ENCODE measurements at places on chromosomes 11 and 22. TPM values are rescaled to one million over a fixed set of nuclear protein-coding genes. Genes with fewer than 3 reads are reported as not detected.

The TRIM22 gene
- total RNA-seq = 119 TPM

The NOX4 gene
- 293 TPM for total RNA-seq

The GRIK4 gene
- total RNA-seq = not detected

The MRGPRE gene
- not detected for total RNA-seq

The DDT gene
- 45.5 TPM for total RNA-seq

The KRTAP5-7 gene
- not detected for total RNA-seq

The CHST1 gene
- total RNA-seq = 48.7 TPM

The HEPHL1 gene
- total RNA-seq = not detected

The TRPM5 gene
- not detected for total RNA-seq

The LGALS1 gene
- 1,470 TPM for total RNA-seq

- no peak overlapping the region for H3K4me3 ChIP-seq
- no peaks in the 10 kb centered on the region for H3K36me3 ChIP-seq
- no peaks in the 10 kb centered on the region for H3K4me1 ChIP-seq
- no peak for DNase-seq
- no peak overlapping the region for H3K27ac ChIP-seq
Observed at GRCh38 chr22:49453771-49454170, 373.9 kb downstream of the BRD1 start.

DNA sequence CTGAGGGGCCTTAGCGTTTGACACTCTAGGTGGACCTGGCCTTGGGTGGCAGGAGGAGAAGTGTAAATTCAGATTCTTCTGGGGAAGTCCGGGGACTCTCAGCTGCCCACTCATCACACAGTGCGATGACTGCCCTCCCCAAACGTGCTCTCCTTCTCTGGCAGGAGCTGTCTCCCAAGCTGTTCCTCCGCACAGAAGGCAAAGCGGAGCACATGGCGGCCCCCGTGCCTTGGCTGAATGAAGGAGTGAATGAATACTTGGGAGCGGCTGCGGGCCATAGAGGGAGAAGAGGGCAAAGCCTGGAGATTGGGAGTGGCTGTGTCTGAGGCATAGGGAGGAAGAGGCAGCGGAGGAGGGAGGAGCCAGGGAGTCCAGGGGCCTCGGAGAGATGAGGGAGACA, 6.9 kb upstream of the NAA40 start:
- no peak overlapping the region for H3K4me3 ChIP-seq
- H3K27me3 ChIP-seq = no peaks in the 10 kb centered on the region
- no peaks in the 10 kb centered on the region for H3K36me3 ChIP-seq
- H3K27ac ChIP-seq = no peak overlapping the region
- no peak for DNase-seq

- H3K4me3 ChIP-seq = no peak overlapping the region
- H3K36me3 ChIP-seq = no peaks in the 10 kb centered on the region
- H3K27me3 ChIP-seq = no peaks in the 10 kb centered on the region
- no peak overlapping the region for H3K27ac ChIP-seq
- no peaks in the 10 kb centered on the region for H3K4me1 ChIP-seq
Observed at GRCh38 chr11:47863189-47863897, 15.2 kb upstream of the NUP160 start.

GRCh38 chr22:43114958-43115357, 4.4 kb downstream of the BIK start:
- H3K27me3 ChIP-seq = peaks cover 10% of the 10 kb centered on the region
- no peak for DNase-seq
- H3K4me1 ChIP-seq = peaks cover 9% of the 10 kb centered on the region
- H3K4me3 ChIP-seq = no peak overlapping the region
- H3K27ac ChIP-seq = no peak overlapping the region

DNA sequence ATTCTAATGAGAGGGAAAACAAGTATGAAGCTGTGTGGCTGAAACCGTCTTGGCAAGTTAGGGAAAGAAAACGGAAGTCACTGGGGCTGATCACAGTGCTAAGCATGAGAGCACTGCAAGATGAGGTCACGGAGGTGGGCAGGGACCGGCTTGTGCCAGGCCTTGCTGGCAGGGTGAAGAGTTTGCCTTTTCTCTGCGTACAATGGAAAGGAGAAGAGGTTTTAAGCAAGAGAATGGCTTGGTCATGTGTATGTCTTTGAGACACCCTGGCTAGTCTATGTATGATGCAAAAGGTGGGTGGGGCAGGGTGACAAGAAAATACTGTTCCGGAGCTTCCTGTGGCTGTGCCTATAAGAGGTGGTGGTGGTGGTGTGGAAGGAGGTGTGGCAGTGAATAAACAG, 567.9 kb downstream of the NTM start:
- H3K4me3 ChIP-seq = no peak overlapping the region
- no peak overlapping the region for H3K27ac ChIP-seq
- no peaks in the 10 kb centered on the region for H3K27me3 ChIP-seq
- no peak for DNase-seq
- H3K4me1 ChIP-seq = no peaks in the 10 kb centered on the region

GRCh38 chr11:101577461-101577860, 6.3 kb downstream of the TRPC6 start:
- H3K27ac ChIP-seq = no peak overlapping the region
- no peaks in the 10 kb centered on the region for H3K36me3 ChIP-seq
- no peaks in the 10 kb centered on the region for H3K4me1 ChIP-seq
- no peak for DNase-seq

DNA sequence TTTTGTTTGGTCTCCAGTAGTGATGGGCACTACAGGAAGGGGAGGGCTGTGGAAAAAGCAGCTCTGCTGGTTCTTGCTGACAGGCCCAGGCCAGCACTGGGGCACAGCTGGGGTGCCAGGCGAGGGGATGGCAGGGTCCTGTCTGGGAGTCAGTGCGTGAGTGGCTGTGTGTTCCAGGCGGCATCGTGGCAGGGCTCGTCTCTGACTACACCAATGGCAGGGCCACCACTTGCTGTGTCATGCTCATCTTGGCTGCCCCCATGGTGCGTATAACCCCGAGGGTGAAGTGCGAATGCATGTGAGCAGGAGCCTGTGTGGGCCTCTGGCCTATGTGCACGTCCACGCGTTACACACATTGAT, 20.9 kb downstream of the SLC37A2 start:
- H3K27me3 ChIP-seq = no peaks in the 10 kb centered on the region
- H3K4me3 ChIP-seq = no peak overlapping the region
- H3K27ac ChIP-seq = no peak overlapping the region
- no peak for DNase-seq

GRCh38 chr11:110513846-110514437, 84.2 kb downstream of the FDX1 start:
- no peak overlapping the region for H3K4me3 ChIP-seq
- H3K36me3 ChIP-seq = no peaks in the 10 kb centered on the region
- H3K27ac ChIP-seq = no peak overlapping the region
- DNase-seq = no peak
- H3K27me3 ChIP-seq = no peaks in the 10 kb centered on the region
- H3K4me1 ChIP-seq = no peaks in the 10 kb centered on the region

DNA sequence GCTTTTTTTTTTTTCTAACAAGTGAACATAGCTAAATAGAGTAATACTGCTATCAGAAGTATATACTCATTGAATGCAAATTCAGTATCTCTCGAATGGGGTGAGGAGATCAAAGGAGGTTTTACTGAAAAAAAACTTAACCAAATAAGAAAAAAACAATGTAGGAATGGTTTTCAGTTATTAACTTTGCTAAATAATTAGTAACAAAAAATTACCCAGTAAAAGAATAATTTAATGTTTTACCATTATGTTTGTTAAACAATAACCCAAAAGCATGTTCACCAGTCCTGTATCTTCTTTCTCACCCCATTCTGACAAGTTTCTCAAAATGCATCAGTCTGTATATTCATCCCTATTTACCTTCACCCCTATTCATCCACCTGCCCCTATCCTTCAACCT, 22.6 kb upstream of the CTSC start:
- H3K36me3 ChIP-seq = no peaks in the 10 kb centered on the region
- no peaks in the 10 kb centered on the region for H3K27me3 ChIP-seq
- no peak overlapping the region for H3K27ac ChIP-seq

- no peaks in the 10 kb centered on the region for H3K36me3 ChIP-seq
- H3K4me3 ChIP-seq = peak overlapping the region; percentile 74
- no peak for DNase-seq
- H3K4me1 ChIP-seq = peaks cover 5% of the 10 kb centered on the region
Observed at GRCh38 chr11:121930004-121930965, 185.7 kb downstream of the BLID start.

DNA sequence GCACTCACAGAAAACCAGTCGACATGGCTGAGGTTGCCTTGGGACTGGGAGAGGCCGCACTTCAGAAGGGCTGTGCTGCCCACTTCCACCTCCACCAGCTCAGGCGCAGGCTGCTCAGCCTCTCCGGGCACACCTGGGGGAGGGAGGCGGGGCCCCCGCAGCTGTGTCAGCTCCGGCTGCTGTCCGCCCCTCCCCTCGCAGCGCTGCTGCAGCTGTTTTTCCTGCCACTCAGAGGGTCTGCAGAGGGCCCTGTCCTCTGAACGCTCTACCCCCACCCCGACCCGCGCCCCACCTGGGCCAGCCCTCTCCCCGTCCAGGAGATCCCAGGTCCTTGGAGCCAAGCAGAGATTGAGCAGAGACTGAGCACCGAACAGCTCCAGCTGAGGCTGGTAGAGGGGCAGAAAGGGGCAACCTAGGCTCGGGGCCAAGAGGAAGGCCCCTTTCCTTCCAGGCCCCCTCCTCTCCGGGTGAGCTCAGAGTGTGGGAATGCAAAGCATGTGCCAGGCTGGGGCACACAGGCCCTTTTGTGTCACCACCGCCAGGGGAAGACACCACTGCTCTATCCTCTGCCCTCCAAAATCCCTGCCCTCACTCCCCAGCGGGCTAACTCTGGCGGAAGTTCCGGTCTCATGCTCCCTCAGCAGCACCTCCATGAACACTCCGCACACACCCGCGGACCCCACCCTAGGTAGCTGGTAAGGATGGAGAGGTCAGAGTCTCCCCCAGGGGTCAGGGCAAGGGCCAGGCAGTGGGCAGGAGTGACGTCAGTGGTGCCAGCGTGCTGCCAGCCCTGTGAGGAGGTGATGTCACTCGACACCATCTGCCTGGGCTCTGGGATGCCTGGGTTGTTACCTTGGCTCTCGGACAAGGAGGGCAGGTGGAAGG, 1.6 kb downstream of the MCAM start:
- peaks cover 37% of the 10 kb centered on the region for H3K36me3 ChIP-seq
- peak overlapping the region; percentile 98 for H3K27ac ChIP-seq
- H3K4me3 ChIP-seq = peak overlapping the region; percentile 85
- H3K27me3 ChIP-seq = no peaks in the 10 kb centered on the region

DNA sequence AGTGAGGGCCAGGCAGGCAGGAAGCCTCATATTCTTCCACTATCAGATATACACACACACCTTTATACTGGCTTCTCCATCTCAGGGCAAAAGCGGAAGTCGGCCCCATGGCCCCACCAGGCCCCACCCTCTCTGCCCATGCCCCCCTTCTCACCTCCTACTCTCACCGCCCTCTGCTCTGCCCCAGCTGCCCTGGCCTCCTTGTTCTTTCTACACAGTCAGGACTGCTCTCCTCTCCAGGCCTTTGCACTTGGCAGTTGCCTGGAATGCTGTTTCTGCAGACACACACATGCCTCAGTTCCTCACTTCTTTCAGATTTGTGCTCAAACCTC, 25.3 kb downstream of the OTOG start:
- no peaks in the 10 kb centered on the region for H3K36me3 ChIP-seq
- DNase-seq = no peak
- H3K27me3 ChIP-seq = no peaks in the 10 kb centered on the region
- no peak overlapping the region for H3K4me3 ChIP-seq
- H3K4me1 ChIP-seq = no peaks in the 10 kb centered on the region

DNA sequence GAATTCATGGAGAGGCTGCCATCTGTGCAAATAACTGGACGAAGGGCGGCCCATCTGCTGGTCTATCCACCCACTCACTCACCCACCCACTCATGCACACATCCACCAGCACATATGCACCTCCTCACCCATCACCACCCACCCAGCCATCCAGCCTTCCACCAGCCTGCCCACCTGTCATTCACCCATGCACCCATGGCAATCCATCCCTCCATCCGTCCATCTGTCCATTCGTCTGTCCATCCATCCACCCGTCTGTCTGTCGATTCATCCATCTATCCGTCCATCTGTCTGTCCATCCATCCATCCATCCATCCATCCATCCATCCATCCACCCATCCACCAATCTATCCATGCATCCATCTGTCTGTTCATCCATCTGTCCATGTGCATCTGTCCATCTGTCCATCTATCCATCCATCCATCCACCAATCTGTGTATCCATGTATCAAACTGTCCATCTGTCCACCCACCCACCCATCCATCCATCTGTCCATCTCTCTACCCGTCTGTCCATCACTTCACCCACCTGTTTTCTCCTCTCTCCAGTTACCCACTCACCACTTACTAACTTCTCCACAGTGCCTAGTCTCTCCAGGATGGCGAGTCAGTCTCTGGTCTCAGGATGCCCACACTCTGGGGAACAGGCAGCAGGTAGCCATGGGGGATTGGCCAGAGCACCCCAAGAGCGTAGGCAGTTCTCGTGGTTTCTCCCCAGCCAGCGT, 8.9 kb downstream of the TRPM5 start:
- no peaks in the 10 kb centered on the region for H3K27me3 ChIP-seq
- H3K4me3 ChIP-seq = no peak overlapping the region
- no peak for DNase-seq
- no peaks in the 10 kb centered on the region for H3K36me3 ChIP-seq
- H3K27ac ChIP-seq = no peak overlapping the region

DNA sequence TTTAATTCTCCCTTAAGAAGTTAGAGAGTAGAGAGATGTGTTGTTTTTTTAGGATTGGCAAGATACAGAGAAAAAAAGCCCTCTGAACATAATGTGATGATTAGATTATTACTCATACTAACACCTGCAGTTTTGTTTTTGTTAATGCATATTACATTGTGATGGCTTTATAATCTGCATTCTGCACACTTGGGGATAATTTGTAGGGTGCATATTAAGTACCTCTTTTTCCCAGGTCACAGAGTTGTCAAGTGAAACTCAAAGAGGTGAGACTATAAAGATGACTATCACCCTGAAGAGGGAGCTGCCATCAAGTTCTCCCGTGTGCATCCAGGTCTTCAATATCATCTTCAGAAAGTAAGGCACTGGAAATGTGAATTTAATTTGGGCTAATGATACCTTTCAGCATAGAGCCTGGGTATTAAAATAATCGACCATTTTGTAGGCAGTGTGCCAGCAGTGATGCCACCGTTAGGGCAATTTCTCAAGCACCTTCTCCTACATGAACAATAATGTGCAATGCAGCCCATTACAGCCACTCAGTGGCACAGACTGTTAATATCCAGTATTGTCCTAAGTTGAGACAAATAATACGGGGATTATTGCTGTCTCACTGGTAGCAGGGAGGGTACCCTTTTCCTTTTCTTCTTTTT, 16.2 kb downstream of the PIWIL4 start:
- H3K4me1 ChIP-seq = no peaks in the 10 kb centered on the region
- H3K27me3 ChIP-seq = no peaks in the 10 kb centered on the region
- no peaks in the 10 kb centered on the region for H3K36me3 ChIP-seq
- H3K4me3 ChIP-seq = no peak overlapping the region
- no peak overlapping the region for H3K27ac ChIP-seq
- no peak for DNase-seq
